ENCODE measurements at places on chromosomes 7 and 10.

GRCh38 chr7:16923019-16923418, 41.2 kb upstream of the AGR3 start:
- DNase-seq: no peak

DNA sequence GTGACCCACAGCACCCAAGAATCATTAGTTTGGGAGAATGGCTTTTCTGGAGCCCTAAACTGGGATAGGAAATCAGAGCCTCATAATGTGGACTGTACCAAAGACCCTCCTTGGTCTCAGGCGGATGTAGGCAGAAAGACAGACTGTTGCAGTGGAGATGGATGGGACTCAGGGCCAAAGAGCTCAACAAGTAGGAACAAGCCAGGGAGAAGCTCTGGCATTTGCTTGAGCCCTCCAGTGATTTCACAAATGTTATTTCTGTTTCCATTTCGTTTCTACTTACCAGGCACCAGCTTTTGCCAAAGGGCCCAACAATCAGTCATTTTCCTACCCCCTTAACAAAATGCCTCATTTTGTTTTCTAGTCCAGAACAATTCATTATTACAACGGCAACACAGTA, 762.7 kb downstream of the KCNMA1 start:
- no peak for DNase-seq

DNA sequence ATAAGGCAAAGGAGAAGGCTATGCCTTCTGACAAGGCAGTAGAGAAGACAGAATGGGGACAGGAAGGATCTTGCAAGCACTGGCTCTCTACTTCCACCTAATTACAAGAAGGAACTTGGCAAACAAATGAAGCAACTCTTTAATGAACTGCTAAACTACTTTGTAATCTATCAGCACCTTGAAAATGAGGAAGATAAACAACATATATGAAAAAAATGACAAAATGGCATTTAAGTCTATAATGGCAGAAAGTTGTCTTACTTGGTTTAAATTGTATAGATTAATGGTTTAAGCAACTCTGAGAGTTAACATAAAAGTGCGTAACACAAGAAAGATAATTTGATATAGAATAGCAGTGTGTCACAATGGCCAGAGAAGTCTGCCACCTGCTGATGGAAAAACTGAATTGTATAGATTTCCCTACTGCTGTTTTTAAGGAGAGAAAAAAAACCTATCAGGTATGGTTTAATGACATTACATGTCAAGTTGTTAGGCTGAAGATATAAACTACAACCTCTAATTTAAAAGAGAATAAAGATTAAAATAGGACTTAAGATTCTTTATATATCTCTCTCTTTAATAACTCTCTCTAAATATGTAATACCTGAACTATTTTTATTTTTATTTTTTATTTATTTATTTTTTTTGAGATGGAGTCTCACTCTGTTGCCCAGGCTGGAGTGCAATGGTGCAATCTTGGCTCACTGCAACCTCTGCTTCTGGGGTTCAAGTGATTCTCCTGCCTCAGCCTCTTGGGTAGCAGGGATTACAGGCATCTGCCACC, 11.8 kb downstream of the NT5C3A start:
- DNase-seq: peak; percentile 49

GRCh38 chr7:92748495-92748894, 87.9 kb downstream of the CDK6 start:
- no peak for DNase-seq

Data from suppressor macrophage treated with lipopolysaccharide for 4 hours (primary cell).